ENCODE measurements at places on chromosomes 3 and 15.

DNA sequence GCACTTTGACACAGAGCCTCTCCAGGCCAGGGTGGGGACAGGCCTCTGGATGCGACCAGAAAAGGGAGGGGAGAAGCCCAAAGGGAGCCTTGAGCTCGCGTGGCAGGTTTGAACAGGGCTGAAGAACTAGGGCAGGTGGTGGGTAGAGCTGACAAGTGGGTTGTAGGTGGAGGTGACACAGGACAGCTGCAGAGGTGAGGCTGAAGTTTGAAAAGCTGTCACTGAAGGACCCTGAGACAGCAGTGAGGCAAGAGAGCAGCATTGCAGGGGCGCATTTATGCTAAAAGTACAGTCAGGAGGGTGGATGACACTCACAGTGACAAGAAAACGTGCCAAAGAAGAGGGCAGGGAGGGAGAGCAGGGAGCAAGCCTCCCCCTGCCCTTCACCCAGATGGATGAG is 21.8 kb upstream of the EPB42 start:
- DNase-seq, result no peak

GRCh38 chr3:190227064-190227463 is 95.2 kb downstream of the CLDN1 start:
- no peak for DNase-seq

DNA sequence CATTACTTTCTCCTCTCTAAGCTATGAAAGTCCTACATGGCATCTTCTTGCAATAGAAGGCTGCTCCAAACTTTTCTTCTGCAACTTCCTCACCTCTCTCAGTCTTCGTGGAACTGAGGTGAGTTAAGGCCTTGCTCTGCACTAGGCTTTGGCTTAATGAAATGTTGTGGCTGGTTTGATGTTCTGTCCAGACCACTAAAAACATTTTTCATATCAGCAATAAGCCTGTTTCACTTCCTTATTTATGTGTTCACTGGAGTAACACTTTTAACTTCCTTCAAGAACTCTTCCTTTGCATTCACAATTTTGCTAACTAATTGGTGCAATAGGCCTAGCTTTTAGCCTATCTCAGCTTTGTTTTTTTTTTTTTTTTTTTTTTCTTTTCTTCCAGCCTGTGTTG is 335.3 kb upstream of the NECTIN3 start:
- no peak for DNase-seq

GRCh38 chr3:101902041-101902440 is 52.7 kb downstream of the NFKBIZ start:
- peak; percentile 14 for DNase-seq

DNA sequence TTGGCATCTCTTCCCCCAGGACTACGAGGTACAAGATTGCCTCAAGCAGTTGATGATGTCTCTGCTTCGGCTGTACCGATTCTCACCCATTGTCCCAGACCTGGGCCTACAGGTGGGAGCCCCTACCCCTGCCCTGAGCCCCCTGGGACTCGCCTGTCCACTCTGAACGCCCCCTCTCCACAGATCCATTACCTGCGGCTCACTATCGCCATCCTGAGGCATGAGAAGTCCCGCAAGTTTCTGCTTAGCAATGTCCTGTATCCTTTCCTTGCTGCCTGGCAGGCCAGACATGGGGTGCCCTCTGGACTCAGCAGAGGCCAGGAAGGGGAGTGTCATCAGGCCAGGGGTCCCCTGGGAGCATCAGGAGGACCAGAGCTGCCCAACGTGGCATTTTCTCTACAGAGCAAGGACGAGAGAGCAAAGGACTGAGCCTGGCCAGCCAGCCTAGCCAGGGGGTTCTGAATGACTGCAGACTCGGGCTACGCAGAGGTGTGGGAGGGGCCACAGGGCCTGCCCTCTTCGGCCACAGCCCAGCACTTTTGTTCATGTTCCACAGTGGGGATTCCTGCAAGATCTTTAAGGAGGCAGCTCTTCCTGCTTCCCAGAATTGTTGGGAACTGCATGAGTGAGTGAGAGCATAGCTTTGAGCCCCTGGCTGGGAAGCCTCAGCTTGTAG is 11.2 kb downstream of the RNF123 start:
- DNase-seq, result no peak

DNA sequence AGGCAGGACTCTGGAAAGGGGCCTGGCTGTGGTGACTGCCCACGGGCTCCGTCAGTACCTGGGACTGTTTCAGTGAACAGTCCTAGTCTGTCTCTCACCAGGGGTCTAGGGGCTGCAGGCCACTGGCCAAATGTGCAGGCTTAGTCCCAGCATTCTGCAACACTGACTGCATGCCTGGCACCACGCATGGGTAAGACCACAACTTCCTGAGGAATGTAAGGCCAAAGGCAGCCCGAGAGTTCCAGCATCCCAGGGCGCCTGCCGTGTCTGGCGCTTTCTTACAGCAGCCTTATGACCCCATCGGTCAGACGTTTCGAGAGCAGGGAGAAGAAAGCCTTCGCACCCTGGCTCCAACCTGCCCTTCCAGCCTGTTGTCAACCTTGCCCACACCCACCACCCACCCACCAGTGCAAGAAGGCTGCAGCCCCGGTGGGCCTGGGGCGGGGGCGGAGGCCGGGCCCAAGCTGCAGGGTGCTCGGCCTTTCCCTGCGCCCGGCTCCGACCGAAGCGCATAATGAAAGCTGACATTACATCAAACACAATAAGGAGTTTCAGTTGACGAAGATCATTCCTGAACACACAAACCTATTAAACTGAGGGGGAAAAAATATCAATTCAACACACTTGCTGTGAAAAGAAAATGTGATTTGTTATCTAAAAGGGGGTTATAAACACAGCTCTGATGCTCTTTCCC is 29.5 kb upstream of the TMEM115 start:
- DNase-seq, result no peak

- no peak for DNase-seq
Measured at GRCh38 chr3:16211176-16211904, 36.9 kb downstream of the GALNT15 start.

DNA sequence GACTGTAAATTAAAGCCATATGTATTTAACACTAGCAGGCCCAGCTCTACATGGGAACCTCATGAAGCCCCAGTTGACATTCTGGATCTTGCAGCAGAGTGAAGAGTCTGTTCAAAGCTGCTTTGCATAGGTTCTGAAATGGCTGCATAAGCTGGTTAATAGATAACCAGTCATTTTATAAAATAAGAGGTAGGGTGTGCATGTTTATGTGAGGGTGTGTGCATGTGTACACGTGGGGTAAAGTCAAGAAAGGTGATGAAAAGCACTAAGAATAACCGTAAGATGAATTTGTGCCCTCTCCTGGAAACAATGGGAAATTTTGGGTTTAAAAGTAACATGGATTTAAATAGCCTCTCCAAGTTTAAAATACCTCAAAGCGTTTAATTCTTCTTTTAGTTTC is 33.0 kb downstream of the PAQR9 start:
- no peak for DNase-seq

DNA sequence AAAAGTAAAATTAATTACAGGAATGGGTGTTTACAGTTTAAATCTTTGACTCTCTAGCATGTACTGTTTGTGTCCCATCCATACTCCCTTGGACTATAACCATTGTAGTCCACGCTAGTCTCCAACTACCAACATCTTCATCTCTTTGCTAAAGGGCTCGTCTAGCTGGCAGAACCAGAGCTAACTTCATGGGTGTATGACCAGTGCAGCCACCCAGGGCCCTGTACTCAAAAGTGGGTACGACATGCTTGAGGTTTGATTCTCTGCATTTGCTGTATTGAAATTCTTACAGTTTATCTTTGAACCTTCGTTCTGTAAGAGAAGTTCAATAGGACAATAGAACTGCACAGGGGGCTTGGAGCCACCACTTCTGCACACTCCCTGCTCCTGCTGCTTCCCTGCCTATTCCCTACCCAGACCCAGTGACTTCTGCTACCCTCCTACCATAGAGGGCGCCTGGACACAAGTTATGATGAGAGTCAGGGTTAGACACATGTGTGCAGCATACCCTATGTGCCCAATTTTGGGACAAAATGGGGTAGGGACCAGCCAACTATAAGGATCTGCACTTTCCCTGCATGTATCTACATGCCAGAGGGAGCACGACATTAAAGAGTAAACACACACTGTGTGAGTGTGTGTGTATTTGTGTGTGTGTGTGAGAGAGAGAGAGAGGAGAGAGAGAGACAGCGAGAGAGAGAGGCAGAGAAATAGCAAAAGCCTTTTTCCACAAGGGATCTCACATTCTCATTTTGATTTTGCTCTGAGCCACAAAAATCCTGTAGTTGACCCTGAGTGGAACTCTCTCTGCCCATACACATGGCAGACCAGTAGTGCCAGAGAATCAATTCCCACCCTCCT is 59.0 kb upstream of the NECTIN3 start:
- peak; percentile 8 for DNase-seq

DNA sequence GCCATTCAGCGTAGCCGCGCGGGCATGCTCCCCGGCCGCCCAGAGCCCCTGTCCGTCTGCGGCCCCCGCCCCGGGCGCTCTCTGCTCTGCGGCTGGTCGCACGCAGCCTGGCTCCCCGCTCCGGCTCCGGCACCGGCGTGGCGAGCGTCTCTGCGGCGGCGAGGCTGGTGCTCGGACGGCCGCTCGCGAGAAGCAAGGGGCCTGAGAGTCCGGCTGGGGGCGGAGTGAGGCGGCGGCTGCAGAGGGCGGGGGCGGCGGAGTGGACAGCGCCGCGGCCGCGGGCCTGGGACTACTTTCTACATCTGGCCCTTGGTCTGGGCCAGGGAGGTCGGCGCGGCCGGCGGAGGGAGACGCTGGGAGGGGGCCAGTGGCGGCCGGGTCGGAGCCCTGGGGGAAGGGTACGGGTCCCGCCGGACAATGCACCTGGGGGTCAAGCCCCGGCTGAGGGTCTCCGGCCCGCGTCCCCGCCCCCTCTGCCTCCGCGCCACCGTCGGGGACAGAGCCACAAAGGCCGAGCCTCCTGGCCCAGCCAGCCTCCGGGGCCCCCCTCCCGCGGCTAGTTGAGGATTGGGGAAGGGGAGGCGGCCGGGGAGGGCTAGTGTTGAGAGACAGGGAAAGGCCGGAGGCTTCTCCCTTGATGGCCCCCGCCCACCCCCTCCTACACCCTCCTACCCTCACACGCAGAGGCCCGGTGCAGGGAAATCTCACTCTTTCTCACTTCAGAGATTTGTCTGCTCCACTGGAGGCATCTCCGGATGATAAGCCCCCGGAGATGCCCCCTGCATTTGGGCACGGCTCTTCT is at the start of gene PRTG:
PRTG (minus strand) TSS at position 226 of the 802 bp plus-strand sequence; CDS start at position 5, 221 bp downstream.
- peak; percentile 58 for DNase-seq

DNA sequence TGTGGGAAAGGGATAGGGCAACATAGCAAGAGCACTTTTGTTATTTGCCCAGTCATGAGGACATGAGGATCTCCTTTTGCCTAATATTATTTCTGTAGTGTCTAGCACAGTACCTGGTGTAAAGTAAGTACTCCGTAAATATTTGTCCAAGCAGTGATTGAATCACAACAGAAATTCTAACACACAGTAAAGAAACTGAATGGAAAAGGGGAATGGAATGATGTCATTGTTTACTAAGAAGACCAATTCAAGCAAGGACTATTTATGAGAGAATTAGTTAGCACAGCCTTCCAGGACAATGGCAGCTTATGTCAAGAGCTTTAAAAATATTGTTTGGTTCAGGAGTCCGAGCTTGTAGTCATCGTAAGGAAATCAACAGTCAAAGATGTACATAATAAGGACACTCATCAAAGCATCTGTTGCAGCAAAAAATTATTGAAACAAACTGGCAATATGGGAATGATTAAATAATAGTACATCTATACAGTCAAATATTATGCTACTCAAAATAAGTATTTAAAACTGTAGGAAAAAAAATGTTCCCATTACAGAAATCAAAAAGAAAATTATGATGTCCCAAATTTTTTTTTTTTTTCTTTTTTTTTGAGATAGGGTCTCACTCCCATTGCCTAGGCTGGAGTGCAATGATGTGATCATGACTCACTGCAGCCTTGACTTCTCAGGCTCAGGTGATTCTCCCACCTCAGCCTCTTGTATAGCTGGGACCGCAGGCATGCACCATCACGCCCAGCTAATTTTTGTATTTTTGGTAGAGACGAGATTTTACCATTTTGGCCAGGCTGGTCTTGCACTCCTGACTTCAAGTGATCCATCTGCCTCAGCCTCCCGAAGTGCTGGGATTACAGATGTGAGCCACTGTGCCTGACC is 17.9 kb downstream of the CAPN7 start:
- DNase-seq, result no peak

- no peak for DNase-seq
Measured at GRCh38 chr15:47987908-47988532, 132.8 kb upstream of the SLC24A5 start.

DNA sequence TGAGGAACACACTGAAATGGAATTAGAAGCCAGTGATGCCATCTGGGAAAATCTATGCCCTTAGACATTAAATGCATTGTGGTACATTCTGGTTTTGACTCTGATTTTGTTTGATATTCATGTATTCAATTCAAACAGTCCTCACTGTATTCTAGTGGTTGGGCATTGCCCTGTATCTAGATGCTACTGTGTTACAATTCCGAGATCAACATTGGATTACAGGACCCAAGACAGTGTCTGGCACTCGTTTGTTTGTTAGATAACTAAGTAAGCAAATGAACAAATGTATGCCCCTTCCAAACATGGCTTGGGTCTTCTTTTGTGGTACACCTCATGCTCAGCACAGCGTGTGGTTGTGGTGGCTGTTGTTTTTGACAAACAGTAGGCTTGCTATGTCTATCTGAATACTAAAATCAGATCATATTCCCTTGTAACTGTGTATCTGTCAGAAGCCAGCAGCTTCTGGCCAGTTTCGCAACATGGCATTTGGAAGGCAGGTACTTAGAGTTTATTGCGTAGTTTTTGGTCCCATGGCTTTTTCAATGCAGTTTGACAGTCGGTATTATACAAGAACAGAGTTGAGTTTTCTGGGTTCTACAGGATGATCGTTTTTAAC is 5.7 kb downstream of the FILIP1L start:
- no peak for DNase-seq

GRCh38 chr3:51953445-51953844 is 1.7 kb upstream of the GPR62 start:
- DNase-seq, result no peak

- no peak for DNase-seq
Measured at GRCh38 chr3:120762615-120763014, 20.1 kb downstream of the GTF2E1 start.

DNA sequence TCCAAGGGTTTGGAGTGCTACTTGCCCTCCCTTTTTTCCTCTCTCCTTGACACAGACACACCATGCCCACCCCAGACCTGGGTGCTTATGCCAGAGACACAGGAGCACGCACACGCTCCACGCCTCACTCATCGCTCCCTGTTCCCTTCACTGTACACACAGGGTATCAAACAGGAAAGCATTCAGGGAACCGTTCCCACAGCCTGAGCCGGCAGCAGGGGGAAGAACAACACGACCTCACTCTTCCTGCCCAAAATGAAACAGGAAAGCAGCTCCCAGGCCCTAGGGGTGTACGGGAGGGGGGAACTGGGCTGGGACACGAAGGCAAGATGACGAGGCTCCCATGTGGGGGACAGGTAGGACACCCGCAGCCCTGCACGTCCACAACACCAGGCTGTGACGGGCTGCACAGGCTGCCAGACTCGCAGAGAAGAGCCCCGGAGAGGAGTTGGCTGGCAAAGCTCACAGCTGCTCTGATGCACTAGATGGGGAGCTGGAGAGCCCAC is 11.2 kb downstream of the DLL4 start:
- DNase-seq, result no peak

- DNase-seq, result no peak
Measured at GRCh38 chr3:127702151-127702578, 29.4 kb downstream of the ABTB1 start.
